ENCODE measurements at places on chromosomes 5 and 9.

DNA sequence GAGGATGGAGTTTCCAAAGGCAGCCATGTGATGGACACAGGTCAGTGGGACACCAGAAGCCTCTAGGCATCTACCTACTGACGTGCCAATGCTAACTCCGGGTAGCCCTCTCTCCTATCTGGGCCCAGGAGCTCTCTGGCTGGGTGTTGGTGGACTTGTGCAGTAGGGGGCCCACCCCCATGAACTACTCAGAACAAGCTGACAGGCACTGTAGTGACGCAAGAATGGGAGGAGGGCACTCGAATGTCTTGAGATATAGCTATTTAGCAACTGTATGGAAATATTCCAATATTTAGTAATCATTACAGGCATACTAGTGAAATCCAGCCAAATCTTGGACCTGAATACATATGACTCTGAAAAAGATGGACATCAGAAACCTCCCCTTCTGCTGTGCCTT is 5.7 kb upstream of the DOCK2 start:
- no peaks in the 10 kb centered on the region for H3K36me3 ChIP-seq
- H3K27ac ChIP-seq, result no peak overlapping the region
- DNase-seq, result no peak
- H3K4me3 ChIP-seq, result no peak overlapping the region
- H3K4me1 ChIP-seq, result no peaks in the 10 kb centered on the region

- no peaks in the 10 kb centered on the region for H3K36me3 ChIP-seq
- H3K27me3 ChIP-seq, result no peaks in the 10 kb centered on the region
- DNase-seq, result no peak
- H3K4me1 ChIP-seq, result no peaks in the 10 kb centered on the region
- H3K27ac ChIP-seq, result no peak overlapping the region
Observed at GRCh38 chr5:133297293-133297692, 245.5 kb downstream of the HSPA4 start.

DNA sequence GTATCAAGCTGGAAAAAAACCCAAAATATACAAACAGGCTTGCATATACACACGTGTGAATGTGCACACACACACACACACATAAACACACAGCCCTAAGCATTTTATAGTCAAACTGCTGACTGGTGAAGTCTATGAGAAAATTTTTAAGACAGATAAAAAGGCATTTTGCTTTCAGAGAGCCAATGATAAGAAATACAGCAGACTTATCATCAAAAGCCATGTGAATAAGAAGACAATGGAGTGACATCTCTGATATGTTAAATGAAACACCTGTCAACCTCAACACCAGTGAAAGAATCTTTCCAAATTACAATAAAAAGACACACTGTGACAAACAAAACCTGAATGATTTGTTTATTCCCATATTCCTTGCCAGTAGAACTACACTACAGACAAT is 233.3 kb downstream of the CDH9 start:
- DNase-seq, result no peak
- H3K4me1 ChIP-seq, result no peaks in the 10 kb centered on the region
- no peaks in the 10 kb centered on the region for H3K36me3 ChIP-seq
- H3K27me3 ChIP-seq, result no peaks in the 10 kb centered on the region

DNA sequence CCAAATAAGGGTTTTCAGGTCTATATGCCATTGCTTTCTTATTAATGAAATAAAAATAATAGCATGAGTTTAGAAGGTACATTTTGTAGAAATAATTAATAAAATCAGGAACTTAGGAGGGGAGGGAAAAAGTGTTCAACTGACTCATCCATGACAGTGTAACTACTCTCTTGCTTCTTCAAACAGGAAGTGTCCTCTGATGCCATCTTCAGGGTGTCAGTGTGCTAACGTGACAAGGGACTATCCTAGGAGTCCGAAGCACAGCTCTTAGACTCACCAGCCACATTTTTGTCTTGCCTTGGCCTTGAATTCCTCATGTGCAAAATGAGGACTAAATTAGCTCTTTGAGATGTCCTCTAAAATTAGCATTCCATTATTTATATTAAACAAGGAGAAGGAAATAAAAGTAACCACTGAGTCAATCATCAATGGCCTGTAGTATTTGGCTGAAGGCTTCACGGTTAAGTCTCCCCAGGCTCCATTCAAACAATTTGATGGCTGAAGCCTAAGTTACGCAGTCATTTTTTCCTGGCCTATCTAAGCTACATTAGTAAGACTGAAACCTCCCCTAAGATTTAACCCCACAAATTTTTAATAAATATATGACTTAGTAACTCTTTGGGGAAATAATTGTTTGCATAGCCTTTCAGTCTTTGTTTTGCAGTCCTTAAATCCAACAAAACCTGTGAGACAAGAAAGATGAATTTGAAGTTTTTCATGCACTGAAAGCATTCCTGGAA is 151.1 kb downstream of the ARL15 start:
- H3K36me3 ChIP-seq, result no peaks in the 10 kb centered on the region
- no peak for DNase-seq
- H3K4me1 ChIP-seq, result no peaks in the 10 kb centered on the region
- no peak overlapping the region for H3K4me3 ChIP-seq

DNA sequence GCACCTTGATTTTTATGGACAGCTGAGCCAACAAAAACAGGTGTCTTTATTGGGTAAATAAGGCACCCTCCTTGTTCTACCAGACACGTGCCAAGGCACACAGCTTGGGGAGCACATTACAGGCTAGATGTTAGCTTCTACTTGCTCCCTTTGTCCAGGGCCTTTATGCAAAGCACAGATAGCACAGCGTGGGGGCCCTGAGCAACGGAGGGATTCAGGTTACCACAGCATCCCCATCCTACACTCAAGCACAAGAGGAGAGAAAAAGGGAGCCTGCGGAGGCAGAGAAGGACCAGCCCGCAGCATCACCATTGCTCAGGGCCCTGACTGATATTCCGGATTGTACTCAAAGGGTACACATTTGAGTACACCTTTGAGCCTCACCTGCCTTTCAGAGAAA is 181.7 kb upstream of the KIF2A start:
- H3K27ac ChIP-seq, result no peak overlapping the region
- no peaks in the 10 kb centered on the region for H3K4me1 ChIP-seq
- no peaks in the 10 kb centered on the region for H3K36me3 ChIP-seq
- DNase-seq, result no peak

All from transverse colon (tissue), 4 donors.